ENCODE measurements at places on chromosomes 5 and 9. TPM values are rescaled to one million over a fixed set of nuclear protein-coding genes. Genes with fewer than 3 reads are reported as not detected.

The ADCY2 gene
- not detected for total RNA-seq

The MLLT3 gene
- total RNA-seq, result 14.6 TPM

The LRRC19 gene
- total RNA-seq, result not detected

The OR1Q1 gene
- total RNA-seq, result not detected

The ADAMTS16 gene
- not detected for total RNA-seq

The CAMK4 gene
- 0.97 TPM for total RNA-seq

The STRBP gene
- total RNA-seq, result 1.4 TPM

The SLC6A7 gene
- not detected for total RNA-seq

The IL5 gene
- total RNA-seq, result not detected

The DRD1 gene
- total RNA-seq, result not detected

The DMRT3 gene
- not detected for total RNA-seq

The PDLIM4 gene
- 19.4 TPM for total RNA-seq

The SLC45A2 gene
- not detected for total RNA-seq

The NTNG2 gene
- total RNA-seq, result 4.7 TPM

The IGIP gene
- total RNA-seq, result 5.8 TPM

The AGXT2 gene
- not detected for total RNA-seq

The LRRC70 gene
- total RNA-seq, result 0.97 TPM

The MAML1 gene
- total RNA-seq, result 12.5 TPM

The RABL6 gene
- 77.4 TPM for total RNA-seq

The OGN gene
- total RNA-seq, result 0.49 TPM

The HEMGN gene
- total RNA-seq, result not detected

The CDC20B gene
- total RNA-seq, result not detected

The ARL15 gene
- total RNA-seq, result 12.0 TPM

The STKLD1 gene
- not detected for total RNA-seq

The SHOC1 gene
- total RNA-seq, result not detected

The ABO gene
- total RNA-seq, result not detected

The C9orf43 gene
- 0.16 TPM for total RNA-seq

The IL3 gene
- total RNA-seq, result not detected

Measured in cardiac atrium fibroblast (primary cell).